GM13976 (cell line): ENCODE measurements at places on chromosomes 16 and 17.

DNA sequence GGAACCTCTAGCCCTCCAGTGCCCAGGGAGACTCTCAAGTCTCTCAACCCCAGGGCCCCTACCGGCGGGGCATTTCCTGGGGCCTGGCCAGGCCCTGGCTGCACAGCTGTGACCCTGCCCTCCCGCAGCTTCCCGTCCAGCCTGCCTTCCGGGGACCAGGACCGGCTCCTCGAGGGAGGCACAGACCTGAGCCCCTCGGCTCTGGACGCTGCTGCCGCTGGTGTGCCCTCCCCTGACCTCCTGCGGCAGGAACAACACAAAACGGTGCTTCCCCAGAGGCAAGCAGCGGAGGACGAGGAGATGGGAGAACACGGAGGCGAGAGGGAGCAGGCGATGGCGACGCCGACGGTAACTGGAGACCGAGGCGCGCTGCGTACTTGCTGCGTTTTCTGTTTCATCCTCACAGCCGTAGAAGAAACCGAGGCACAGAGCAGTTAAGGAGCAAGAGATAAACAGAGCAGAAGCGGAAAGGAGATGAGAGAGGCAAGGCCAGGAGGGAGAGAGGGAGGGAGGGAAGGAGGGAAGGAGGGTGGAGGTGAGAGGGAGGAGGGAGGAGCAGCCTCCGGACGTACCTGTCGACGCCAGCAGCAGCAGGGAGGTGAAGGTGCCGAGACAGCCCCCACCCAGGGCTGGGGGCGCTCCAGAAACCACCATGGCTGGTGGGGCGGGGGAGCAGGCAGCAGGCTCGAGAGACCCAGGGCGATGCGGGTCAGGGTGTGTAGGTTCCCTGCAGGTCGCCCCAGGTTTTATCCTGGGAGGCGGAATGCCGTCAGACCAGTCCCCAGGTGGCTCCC, at the start of gene PRSS22:
PRSS22 (minus strand) TSS at position 720 of the 794 bp plus-strand sequence; CDS start at position 654, 66 bp downstream.
- DNase-seq: peak; percentile 43

GRCh38 chr17:57207396-57207795, 48.9 kb upstream of the MSI2 start:
- no peak for DNase-seq

DNA sequence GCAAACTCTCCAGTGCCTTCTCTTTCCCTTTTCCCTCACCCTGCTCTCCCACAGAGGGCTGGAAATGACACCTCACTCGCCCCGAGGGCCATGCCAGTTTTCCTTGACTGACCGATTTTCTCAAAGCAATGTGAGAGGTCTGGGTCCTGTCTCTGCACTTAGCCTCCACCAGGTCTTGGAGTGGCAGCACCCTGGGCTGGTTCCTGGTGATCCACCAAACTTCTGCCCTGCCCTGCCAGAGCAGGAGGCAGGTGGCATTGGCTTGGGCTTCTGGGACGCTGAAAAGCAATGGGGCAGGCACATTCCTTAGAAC, 97.5 kb downstream of the RAB11FIP4 start:
- DNase-seq: no peak

DNA sequence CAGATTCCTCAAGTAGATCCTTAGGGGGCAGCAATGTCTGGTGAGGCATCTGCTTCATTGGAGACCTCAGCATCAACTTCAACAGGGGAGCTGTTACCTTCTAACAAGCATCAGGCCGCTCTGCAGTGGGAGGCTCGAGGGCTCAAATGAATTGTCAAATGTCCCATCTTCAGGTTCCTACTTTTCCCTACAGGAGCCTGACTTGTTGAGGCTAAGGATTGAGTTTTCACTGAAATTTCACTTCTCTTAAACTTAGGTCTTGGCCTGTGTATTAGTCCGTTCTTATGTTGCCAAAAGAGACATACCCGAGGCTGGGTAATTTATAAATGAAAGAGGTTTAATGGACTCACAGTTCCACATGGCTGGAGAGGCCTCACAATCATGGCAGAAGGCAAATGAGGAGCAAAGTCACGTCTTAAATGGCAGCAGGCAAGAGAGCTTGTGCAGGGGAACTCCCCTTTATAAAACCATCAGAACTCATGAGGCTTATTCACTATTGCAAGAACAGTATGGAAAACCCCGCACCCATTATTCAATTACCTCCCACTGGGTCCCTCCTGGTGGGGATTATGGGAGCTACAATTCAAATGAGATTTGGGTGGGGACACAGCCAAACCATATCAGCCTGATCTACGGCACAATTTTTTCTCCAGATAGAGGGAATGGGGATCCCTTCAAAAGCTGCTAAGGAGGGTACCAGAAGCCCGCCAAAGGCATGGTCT, 5.1 kb upstream of the CD300LD start:
- no peak for DNase-seq

DNA sequence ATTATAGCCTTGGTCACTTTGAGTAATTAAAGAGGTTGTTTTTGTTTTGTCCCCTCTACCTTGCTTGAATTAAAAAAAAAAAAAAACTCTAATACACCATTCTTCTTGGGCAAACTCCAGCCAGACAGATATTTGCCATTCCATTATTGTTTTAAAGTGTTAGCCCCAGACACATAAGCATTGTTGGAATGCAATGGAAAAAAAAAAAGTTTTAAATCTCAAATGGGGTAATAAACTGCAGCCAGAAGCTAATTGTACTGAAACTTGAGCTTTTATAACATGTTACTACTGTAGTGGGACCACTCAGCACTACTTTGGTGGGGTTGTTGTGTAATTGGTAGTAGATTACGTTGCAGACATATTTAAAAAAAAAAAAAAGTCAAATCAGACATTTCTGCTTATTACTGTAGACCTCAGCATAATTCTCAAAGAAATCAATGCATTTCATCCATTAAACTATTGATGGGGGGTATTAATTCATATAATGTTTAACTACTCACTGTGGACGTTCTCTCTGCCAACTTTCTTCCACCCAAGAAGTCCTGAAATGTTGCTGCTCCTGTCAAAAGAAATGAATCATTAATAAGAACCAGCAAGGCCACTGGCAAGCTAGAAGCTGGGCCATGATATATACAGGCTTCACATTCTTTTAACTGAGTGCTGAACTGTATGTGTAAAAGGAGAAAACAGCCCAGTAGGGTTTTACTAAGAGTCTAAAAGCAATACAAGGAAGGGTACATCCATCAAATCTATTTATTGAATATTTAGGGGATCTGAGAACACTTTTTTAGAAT, 626.6 kb upstream of the SOX9 start:
- no peak for DNase-seq

DNA sequence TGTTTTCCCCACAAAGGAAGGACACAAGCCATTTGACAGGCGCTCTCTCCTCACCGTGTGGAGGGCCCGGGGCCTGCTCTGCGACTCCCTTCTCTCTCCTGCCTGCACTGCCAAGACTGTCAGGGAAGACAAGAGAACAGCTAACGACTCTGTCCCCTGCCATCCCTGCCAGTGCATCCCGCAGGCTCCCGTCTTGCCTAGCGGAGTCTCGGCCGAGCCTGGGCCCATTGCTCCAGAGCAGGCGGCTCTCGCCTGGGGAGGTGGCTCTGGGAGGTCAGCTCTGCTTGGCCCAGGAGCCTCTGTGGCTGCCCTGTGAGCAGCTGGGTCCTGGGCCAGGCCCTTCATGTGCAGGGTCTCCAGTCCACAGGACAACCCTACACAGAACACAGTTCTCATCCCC, 53.0 kb downstream of the WNT3 start:
- no peak for DNase-seq

DNA sequence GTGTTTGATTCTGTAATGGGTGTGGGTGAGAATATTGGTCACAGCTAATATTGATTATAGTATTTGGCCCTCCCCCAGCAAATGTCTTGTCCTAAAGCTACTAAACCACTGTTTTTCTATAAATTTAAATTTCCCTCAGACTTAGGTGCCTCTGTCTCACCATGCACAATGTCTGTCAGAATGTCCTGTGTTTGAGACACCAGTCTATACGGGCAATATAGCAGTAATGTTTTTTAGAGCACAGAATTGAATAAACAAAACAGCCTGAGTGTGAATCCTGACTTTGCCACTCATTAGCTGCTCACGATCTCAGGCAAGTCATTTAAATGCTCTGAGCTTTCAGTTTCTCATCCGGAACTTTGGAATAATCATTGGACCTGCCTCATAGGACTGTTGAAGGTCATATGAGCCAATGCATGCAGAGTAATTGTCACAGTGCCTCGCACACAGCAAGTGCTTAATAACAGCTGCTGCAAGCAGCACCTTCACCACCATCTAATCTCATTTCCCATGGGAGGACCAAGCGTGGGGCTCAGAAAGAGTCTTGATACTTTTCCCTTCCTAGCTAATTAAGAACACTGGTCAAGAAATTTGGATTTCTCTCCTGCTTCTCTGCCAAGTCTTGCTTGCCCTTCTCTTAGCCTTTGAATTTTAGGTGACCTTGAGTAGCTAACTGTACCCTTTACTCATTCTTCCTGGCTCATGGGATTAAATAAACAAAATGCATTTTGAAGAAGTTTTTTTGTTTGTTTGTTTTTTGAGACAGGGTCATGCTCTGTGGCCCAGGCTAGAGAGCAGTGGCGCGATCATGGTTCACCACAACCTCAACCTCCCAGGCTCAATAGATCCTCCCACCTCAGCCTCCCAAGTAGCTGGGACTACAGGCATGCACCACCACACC, 9.8 kb downstream of the HLF start:
- DNase-seq: no peak

- DNase-seq: no peak
Observed at GRCh38 chr17:33377837-33378595, 84.9 kb upstream of the ASIC2 start.

- DNase-seq: no peak
Observed at GRCh38 chr16:88023366-88023765, 72.1 kb downstream of the BANP start.

- peak; percentile 71 for DNase-seq
Observed at GRCh38 chr16:70576431-70577255, 53.0 kb downstream of the SF3B3 start.

GRCh38 chr16:64585367-64585766, 536.5 kb downstream of the CDH11 start:
- DNase-seq: no peak
